ENCODE measurements at places on chromosomes 4 and X.

- DNase-seq: no peak
Observed at GRCh38 chrX:1700757-1701156, 85.9 kb downstream of the ASMT start.

- no peak for DNase-seq
Observed at GRCh38 chrX:63012574-63012973, 338.6 kb downstream of the SPIN4 start.

DNA sequence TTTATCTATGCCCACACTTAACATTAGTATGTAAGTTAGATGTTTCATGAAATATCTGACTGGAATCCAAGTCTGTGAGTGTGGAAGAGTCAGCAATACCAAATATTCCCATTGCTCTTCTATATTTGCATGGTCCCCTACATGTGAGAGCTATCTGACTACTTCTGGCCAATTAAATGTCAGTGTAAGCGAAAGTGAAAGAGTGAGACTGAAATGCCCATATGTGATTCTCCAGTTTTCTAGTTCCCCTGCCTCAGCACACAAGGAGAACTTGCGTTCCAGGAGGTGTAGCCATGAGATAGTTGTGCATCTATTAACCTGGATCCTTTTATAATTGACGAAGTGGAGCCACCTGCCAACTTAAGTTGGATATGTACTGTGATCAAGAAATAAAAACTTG, 50.1 kb upstream of the GLRB start:
- no peak for DNase-seq

DNA sequence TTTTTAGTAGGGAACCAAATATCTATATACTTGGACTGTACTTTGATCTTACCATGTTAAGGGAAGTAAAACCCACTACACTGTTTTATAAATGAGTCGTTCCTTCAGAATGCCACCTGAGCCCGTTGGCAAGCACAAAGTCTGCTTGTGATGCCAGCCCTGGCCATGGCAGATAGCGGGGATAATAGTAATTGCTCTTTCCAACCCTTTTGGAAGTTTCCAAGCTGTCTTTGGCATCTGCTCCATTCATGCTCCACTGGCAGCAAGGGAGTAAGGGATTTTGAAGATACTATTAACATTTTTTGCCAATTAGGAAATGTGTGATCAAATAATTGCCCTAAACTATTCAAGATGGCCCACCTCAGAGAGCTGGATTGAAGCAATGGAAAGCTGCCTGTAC, 689.2 kb upstream of the SLIT2 start:
- DNase-seq: no peak

GRCh38 chrX:51026862-51027261, 116.3 kb downstream of the BMP15 start:
- DNase-seq: no peak

DNA sequence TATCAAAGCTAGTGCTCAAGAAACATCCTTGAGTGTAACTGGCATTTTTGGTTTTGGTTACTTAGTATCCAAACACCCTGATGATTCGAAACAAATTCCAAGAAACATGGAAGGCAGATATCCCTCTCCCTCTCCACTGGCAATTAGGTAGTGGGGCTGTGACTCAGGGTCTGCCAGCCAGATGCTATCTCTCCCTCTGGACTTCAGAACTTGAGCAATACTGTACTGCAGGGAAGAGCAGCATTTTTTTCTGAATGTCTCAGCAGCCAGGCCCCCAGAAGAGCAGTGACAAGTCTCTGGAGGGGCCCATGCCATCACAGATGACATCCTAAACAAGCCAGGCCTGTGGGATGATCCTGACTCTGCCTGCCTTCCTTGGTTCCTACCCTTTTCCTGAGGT, 37.3 kb upstream of the BCORL1 start:
- DNase-seq: no peak

- no peak for DNase-seq
Observed at GRCh38 chr4:80918004-80918403, 112.5 kb upstream of the BMP3 start.

GRCh38 chr4:21753084-21753760, 195.3 kb downstream of the KCNIP4 start:
- no peak for DNase-seq

- no peak for DNase-seq
Observed at GRCh38 chrX:103440621-103441020, 64.3 kb downstream of the BEX3 start.

GRCh38 chrX:653306-653705, 22.7 kb downstream of the SHOX start:
- DNase-seq: no peak

- no peak for DNase-seq
Observed at GRCh38 chr4:72076562-72076961, 44.8 kb downstream of the NPFFR2 start.

- DNase-seq: no peak
Observed at GRCh38 chrX:71131510-71131909, 13.1 kb downstream of the MED12 start.

GRCh38 chr4:120314969-120315368, 248.3 kb upstream of the MAD2L1 start:
- DNase-seq: no peak

GRCh38 chrX:23726191-23726590, 16.9 kb downstream of the ACOT9 start:
- DNase-seq: no peak
